ENCODE measurements at places on chromosomes 3 and 15.

DNA sequence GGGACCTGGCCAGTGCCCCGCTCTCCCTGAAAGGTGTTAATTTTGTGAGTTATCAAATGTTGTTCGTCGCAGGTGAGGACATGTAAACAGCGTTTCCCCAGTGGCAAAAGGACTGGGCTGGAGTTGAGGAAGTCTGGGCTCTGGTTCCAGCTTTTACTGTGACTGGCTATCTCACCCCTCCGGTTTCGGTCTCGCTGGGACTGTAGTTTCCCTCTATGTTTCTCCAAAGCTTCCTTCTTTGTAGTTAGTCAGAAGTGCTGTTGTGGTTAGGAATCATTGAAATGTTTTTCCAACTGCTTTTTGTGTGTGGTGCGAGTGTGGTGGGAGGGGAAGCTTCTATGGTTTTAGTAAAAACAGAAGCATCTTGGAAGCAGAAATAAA is 990 bp upstream of the CLDN1 start:
- DNase-seq = no peak

DNA sequence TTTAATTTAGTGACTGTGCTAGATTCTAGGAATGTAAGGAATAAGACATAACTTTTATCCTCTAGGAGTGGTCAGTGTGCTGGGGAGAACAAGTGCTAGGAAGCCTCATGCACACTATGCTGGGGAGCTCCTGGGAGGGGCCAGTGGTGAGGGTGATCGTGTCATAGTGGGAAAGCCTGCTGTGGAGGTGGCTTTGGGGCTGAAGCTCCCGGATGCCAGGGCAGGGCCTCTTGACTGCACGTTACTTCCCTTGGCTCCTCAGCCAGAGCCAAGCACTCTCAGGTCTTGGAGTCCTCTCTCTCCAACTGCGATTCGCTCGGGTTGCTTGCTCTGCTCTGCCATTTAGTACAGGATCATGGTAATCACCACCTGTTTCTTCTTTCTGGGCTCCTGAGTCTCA is 33.6 kb downstream of the SQOR start:
- no peak for DNase-seq

- DNase-seq = no peak
These were observed 47.8 kb downstream of the BTD start for GRCh38 chr3:15649341-15649740.

GRCh38 chr3:156349978-156350377 is 204.9 kb downstream of the SSR3 start:
- no peak for DNase-seq

- DNase-seq = peak; percentile 8
These were observed 26.5 kb upstream of the PLOD2 start for GRCh38 chr3:146187334-146187950.

- DNase-seq = no peak
These were observed 11.0 kb upstream of the BFSP2 start for GRCh38 chr3:133388696-133389395.

- DNase-seq = no peak
These were observed 6.1 kb downstream of the ABTB1 start for GRCh38 chr3:127678611-127679533.

DNA sequence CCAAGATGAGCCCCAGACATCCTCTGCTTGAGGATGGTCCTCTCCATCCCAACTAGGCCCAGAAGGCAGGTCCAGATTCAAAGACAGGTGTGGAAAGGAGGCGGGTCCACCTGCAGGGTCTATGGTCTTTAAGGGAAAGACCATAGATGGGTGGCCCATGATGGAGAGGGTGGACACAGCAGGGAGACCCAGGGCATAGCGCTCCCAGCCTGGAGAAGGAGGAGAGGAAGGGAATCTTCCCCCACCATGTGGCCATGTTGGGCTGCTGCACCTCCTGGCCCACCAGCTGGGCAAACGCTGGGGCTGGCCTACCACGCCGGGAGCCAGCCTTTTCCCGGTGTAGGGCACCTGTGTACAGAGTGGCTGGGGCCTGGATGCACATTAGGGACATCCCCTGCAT is 265.2 kb upstream of the TLE3 start:
- DNase-seq = no peak

GRCh38 chr15:47711655-47712054 is 5.7 kb upstream of the SEMA6D start:
- DNase-seq = no peak

GRCh38 chr15:32888221-32888761 is 170.5 kb downstream of the GREM1 start:
- no peak for DNase-seq

- no peak for DNase-seq
These were observed 15.1 kb downstream of the DUSP7 start for GRCh38 chr3:52041118-52041731.

GRCh38 chr15:25936004-25936403 is 72.9 kb upstream of the ATP10A start:
- DNase-seq = no peak

- no peak for DNase-seq
These were observed 6.3 kb downstream of the TEX264 start for GRCh38 chr3:51677358-51677757.

DNA sequence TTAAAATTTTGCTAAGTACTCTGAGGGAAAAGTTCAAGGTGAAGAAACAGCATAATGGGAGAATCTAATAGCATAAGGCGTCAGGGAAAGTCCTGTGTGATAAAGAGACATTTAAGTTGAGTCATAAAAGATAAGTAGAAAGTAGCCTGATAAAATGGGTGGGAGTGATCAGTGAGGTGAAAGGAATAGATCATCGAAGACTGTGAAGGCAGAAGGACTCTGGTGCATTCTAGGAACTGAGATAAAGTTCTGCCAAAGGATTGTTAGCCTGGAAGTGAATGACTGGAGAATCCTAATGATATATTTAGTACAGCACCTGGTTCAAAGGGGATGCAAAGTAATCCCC is 149.9 kb downstream of the CFAP20DC start:
- DNase-seq = no peak

DNA sequence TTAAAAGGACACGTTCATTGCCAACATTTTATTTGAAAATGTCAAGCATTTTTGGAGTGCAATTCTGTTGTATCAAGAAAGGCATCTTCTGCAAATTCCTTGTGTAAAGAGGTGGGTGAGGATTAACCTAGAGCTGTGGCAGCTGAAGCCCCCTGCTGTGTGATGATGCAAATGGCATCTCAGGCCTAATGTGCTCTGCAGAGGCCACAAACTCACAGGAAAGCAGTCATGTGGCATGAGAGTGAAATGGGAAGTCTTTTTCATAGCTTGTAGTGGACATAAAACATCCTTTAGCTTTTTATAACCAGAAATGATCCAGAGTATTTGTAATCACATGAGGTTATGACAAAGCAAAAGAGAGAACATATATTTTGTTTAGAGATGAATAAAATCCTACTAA is 6.4 kb downstream of the CADM2 start:
- no peak for DNase-seq

- peak; percentile 27 for DNase-seq
These were observed 95.2 kb downstream of the CHSY1 start for GRCh38 chr15:101156509-101157159.

GRCh38 chr3:21979706-21980105 is 228.7 kb upstream of the ZNF385D start:
- DNase-seq = no peak

GRCh38 chr3:157094751-157095480 is 65.0 kb downstream of the CCNL1 start:
- DNase-seq = no peak

DNA sequence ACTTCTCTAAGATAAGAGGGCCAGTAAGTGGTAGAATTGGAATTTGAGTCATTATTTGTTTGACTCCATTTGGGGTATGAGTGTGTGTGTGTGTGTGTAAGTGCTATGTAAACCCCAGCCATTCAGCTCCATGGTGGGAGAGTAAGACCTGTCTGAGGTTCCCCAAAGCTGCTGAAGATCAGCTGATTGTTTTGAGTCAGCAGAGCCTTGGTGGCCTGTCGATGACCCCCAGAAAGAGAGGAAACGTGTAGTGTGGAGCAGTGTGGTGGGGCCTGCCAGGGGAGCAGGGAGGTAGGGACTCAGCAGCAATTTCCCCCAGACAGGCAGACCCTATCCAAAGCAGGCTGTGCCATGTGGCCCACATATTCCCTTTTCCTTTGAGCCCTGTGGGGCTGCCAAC is 5.3 kb downstream of the DVL3 start:
- DNase-seq = no peak

- no peak for DNase-seq
These were observed 50.0 kb downstream of the SEMA3G start for GRCh38 chr3:52394751-52395502.

DNA sequence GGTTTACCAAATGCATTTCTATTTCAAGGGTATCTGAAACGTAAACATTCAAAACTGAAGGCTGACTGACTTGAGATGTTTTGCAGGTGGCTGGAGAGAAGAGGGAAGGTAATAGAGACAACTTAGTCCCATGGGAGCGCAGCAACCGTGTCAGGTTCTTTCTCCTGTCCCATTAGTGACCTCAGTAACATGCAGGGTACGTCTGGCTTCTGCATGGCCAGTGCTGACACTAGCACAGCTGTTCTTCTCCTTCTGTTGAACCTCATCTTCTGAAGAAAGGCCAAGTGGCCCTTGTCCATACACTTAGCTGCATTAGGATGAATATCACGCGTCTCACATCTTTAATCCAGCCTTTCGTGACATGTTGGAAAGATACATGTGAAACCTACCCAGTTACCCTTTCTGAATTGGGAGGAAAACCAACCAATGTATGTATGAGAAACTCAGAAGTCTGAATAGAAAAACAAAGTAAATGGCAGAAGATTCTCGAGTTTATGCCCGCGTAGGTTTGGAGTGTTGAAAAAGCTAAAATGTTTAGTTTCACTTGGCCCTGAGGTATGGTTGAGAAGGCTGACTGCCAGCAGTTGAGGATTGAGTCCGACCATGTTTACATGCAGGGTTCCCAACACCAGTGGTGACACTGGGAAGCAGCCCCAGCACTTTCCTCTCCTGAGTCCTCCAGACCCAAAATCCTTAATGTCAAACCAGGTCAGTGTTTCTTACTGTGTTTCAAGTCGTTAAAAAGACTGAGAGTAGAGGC is 10.3 kb downstream of the NCBP2 start:
- no peak for DNase-seq

GRCh38 chr15:49278751-49279150 is 108.7 kb downstream of the GALK2 start:
- DNase-seq = no peak

GRCh38 chr15:33547876-33548275 is 237.1 kb downstream of the RYR3 start:
- no peak for DNase-seq

DNA sequence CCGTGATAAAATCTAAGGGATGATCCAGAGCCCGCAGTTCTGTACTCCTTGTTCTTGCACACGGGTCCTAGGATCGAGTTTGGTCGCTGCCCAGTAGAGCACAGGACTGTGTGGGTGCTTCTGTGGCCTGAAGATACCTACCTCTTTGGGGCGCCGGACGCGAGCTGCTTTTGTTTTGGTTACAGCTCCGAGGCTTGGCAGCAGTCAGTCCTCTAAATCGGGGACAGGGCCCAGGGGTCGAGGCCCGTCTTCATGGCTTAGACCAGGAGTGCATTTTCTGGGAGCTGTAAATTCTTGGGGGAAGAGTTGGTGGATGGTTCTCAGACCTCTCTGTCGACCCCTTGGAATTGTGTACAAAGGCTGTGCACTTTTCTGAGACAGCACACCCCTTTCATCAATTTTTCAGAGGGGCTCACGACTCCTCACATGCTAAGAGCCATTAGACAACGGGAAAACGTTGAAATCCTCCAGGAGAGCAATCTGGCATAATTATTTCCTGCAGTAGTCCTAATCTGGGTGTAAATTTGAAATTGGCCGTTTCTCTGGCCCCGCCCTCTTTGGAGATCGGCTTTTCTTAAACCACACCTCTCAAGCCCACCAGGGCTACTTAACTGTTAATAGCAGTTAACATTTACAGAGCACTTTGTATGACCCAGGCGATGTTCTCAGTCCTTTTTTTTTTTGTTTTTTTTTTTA is 928 bp downstream of the CEP97 start:
- peak; percentile 37 for DNase-seq

- DNase-seq = no peak
These were observed 67.6 kb downstream of the SLC6A11 start for GRCh38 chr3:10883478-10884234.

GRCh38 chr15:68930268-68931022 is at the start of gene SPESP1:
Gene SPESP1 (plus strand): TSS chr15:68930525. CDS start chr15:68930654, 129 bp downstream.
- DNase-seq = no peak

All from DMS79 treated with DMSO at 0.1 percent for 48 hours (cell line).